ENCODE measurements at places on chromosomes 11 and 22.

- no peak overlapping the region for H3K4me3 ChIP-seq
- DNase-seq: no peak
- no peaks in the 10 kb centered on the region for H3K27me3 ChIP-seq
- H3K36me3 ChIP-seq: no peaks in the 10 kb centered on the region
- no peak overlapping the region for H3K27ac ChIP-seq
Measured at GRCh38 chr11:96088914-96089313, 165.0 kb upstream of the MTMR2 start.

DNA sequence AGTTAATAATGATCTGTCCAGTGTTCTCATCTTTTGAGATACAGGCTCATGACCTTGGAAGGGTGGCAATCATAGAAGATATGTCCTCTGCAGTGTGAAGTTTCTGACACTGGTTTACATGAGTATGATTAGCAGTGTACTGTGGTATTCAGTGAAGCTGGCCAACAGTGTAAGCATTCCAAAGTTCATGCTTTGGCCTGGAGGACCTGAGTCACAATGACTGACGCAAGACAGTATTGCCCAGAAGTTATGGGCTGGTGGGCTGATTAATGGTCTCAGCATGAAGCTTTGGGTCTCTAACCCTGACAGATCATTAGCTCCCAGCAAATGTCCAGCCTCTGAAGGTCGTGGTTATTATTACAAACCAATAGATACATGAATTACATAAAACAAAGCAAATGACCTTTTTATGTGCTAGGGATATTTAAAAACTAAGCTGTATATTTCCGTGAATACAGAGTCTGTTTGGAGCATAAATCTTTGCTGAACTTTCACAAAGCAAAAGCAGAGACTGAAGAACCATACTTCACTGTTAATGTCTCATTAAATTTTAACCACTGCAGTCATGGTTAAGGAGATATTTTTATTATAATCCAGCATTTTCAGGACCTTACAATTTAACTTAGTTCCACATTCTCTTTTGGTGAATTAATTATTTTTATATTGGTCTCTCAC is 28.3 kb upstream of the USP47 start:
- peak overlapping the region; percentile 74 for H3K27ac ChIP-seq
- H3K4me1 ChIP-seq: peaks cover 21% of the 10 kb centered on the region
- no peaks in the 10 kb centered on the region for H3K27me3 ChIP-seq
- no peak overlapping the region for H3K4me3 ChIP-seq
- DNase-seq: peak; percentile 82

- H3K36me3 ChIP-seq: no peaks in the 10 kb centered on the region
- DNase-seq: no peak
- H3K27me3 ChIP-seq: no peaks in the 10 kb centered on the region
- no peak overlapping the region for H3K27ac ChIP-seq
- H3K4me1 ChIP-seq: peaks cover 13% of the 10 kb centered on the region
Measured at GRCh38 chr11:117837791-117838190, 13.2 kb upstream of the FXYD2 start.

- no peaks in the 10 kb centered on the region for H3K4me1 ChIP-seq
- H3K27ac ChIP-seq: no peak overlapping the region
- H3K4me3 ChIP-seq: no peak overlapping the region
- no peak for DNase-seq
- no peaks in the 10 kb centered on the region for H3K36me3 ChIP-seq
Measured at GRCh38 chr11:116762132-116762531, 10.7 kb downstream of the BUD13 start.

DNA sequence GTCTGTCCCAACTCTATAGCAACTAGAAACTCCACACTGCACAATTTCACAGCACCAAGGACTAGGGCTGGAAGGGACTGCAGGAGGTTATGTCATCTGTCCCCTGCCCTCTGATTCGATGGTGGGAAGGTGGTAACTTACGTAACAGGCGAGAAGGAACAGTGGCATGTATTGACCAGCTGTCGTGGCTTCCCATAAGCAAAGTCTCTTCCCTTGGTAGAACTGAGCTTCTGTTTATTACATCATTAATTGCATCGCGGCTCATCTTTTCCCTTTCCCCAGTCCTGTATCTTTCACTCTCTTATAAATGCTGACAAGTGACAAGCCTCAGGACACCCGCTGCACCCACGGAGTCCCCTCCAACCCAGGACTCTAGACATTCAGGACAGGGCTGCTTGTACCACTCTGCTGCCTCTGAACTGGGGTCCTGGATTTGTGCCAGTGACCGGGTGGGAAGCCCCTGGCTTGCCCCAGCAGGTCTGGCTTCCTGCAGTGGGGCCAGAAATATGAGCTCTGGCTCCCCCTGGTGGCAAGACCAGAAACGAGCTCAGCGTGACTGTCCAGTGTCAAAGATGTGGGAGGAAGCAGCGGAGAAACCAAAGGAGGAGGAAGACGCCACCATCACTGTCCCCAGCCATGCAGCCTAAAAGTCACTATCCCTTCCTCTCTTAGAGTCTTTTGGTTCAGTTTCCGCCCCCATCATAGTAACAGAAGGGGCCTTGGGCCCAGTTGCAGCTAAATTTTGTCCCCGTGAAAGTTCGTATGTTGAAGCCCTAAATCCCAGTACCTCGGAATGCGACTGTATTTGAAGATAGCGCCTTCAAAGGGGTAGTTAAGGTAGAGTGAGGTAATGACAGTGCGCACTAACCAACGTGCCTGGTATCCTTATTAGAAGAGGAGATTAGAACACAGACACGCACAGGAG is 84.5 kb downstream of the ISX start:
- no peak overlapping the region for H3K4me3 ChIP-seq
- peaks cover 9% of the 10 kb centered on the region for H3K27me3 ChIP-seq
- H3K36me3 ChIP-seq: no peaks in the 10 kb centered on the region

DNA sequence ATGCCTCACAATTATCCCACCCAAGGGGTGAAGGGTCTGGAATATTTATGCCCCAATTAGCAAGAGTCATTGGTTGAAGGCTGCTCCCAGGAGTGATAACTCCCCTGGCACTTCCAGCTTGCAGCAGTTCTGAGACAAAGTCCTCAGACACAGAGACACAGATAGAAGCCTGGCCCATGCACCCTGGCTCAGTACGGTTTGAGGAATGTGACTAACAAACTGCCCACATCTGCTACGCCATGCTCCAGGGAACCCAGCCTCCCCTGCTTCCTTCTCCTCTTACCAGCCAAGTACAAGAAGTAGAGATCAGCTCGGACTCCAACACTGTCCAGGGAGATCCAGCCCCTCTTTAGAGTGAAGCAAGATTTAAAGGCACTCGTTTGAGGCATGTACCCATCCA is 48.5 kb upstream of the BMAL1 start:
- no peaks in the 10 kb centered on the region for H3K4me1 ChIP-seq
- no peak overlapping the region for H3K27ac ChIP-seq
- H3K4me3 ChIP-seq: no peak overlapping the region
- no peaks in the 10 kb centered on the region for H3K36me3 ChIP-seq
- peaks cover 10% of the 10 kb centered on the region for H3K27me3 ChIP-seq

- no peaks in the 10 kb centered on the region for H3K27me3 ChIP-seq
- H3K4me3 ChIP-seq: no peak overlapping the region
- no peak overlapping the region for H3K27ac ChIP-seq
- no peaks in the 10 kb centered on the region for H3K4me1 ChIP-seq
- H3K36me3 ChIP-seq: no peaks in the 10 kb centered on the region
Measured at GRCh38 chr11:113796663-113797259, 17.2 kb downstream of the CLDN25 start.

DNA sequence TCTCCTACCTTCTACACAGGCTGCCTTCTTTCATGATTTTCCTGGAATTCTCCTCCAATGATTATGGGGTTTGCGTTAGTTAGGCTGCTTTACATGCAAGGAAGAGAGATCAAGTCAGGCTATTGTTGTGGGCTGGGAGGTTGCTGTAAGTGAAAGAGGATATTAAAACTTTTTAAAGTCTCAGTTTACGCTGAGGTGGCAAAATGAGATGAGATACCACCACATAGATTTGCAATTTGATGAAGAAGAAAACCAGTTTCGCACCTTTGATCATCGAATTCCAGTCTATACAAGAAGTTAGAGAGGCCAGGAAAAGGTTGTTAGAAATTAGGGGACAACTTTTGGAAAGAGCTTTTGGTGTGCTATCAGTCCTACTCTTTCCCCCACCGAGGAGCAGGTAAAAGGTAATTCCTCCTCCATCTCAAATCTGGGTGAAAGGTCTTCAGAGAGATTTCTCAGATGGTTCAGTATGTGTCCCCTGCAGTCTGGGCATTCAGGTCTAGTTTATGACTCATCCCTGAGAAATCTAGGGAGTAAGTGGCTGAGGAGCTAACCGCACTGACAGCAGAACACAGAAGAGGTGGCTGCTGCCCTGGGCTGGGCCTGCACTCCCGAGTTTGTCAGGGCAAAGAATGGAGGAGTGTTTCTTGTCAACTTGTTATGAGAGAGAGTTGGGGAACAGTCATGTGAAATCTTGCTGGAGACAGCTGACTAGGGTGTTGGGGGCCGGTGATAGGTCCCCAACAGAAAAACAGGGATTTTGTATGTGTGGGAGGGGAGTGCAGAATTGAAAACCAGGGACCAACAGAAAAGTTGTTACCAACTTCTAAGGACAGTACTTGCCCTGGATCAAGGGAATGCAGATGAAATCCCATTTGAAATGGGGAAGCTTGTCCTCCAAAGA is 34.7 kb downstream of the CCDC83 start:
- H3K27me3 ChIP-seq: no peaks in the 10 kb centered on the region
- H3K4me1 ChIP-seq: peaks cover 14% of the 10 kb centered on the region
- peak; percentile 68 for DNase-seq
- peak overlapping the region; percentile 61 for H3K27ac ChIP-seq
- no peak overlapping the region for H3K4me3 ChIP-seq

DNA sequence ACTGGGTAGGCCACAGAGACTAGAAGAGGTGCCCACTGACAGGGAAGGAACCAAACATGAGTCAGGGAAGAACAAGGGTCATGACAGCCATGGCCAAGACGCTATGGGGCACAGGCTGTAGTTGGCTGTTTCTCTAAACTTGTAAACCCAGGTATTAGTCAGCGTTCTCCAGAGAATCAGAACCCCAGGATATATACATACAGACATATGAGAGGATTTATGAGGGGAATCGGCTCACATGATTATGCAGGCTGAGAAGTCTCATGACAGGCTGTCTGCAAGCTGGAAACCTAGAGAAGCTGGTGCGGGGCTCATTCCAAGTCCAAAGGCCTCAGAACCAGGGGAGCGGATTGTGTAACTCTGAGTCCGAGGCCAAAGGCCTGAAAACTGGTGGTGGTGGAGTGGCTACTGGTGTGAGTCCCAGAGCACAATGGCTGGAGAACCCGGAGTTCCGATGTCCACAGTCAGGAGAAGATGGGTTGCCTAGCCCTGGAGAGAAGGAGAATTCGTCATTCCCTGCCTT is 29.7 kb upstream of the CD81 start:
- H3K4me3 ChIP-seq: no peak overlapping the region
- H3K27me3 ChIP-seq: no peaks in the 10 kb centered on the region
- H3K4me1 ChIP-seq: no peaks in the 10 kb centered on the region
- H3K27ac ChIP-seq: no peak overlapping the region

DNA sequence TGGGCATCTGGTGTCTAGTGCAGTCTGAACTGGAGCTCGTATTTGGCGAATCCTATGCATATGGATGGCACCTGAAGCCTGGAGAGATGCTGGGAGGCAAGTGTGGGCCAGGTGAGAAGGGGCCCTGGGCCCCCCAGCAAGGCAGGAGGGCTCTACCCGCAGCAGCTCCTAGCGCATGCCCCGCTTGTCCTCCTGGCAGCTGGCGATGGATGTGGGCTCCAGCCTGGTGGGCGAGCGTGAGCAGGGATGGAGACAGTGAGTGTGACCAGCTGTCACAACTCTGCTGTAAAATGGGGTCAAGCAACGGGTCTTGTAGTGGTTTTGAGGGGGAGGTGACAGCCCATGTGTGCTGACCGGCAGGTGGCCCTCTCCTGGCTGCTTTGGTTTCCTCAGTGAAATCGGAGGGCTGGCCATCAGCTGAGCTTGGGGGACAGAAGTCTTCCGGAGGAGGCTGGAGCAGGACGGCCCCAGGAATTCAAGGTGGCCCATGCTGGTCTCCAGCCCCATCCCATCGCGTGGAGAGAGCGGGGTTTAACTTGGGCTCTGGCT is 12.0 kb downstream of the FRMD8 start:
- H3K27me3 ChIP-seq: no peaks in the 10 kb centered on the region
- H3K36me3 ChIP-seq: no peaks in the 10 kb centered on the region
